CD4-positive, alpha-beta T cell treated with Interleukin-10 for 1 hour (primary cell): ENCODE measurements at places on chromosomes 2 and 18.

DNA sequence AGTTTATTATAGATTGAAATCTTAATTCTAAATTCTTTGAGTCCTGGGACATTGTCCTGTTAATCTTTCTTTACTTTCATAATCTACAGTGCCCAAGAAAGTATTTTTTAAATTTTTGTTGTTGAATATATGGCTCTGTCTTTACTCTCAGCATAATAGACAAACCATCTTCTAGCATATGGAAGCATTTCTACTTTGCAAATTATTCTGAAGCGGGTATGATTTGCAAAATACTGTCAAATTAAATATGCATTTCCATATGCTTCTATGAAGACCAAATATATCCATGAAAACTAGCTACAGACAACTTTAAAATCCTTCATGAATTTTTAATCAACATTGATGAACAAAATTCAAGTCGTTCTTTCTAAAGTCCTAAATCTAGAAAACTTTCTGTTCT is 117.2 kb downstream of the KYNU start:
- no peak for DNase-seq

GRCh38 chr18:58208207-58208932 is 164.3 kb downstream of the NEDD4L start:
- DNase-seq = no peak

DNA sequence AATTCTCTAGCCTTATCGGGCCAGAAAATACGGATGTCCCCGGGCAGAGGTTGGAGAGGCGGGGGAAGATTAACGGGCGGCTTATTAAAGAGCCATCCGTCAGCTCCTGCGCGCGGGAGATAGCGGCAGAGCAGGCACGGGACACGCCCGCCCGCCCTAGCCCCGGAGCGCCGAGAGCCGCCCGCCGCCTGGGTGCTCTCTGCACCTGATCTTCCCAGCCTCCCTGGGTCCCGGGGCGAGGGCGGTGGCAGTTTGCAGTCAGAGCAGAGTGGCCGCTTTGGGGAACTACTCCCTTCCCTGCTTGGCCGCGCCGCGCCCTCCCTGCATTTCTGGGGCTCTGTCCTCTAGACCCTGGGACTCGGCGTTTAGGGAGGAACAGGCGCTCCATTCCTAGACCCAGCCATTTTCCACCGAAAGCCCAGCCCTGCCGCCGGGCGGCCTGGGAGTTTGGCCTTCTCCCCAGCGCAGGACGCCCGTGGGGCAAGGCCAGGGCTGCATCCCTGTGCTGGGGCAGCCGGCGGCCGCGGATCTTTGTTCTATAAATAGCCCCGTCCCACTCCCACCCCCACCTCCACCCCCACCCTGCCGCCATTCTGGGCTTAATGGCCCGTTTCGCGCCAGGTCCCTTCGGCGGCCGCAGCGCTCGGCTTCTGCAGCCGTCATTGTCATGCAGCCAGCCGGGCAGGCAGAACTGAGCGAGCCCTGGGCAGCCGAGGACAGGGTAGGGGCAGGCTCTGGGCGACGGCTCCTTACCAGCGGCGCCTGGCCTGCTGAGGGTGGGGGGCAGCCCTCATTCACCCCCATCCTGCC is 6.6 kb downstream of the GAD1 start:
- no peak for DNase-seq

DNA sequence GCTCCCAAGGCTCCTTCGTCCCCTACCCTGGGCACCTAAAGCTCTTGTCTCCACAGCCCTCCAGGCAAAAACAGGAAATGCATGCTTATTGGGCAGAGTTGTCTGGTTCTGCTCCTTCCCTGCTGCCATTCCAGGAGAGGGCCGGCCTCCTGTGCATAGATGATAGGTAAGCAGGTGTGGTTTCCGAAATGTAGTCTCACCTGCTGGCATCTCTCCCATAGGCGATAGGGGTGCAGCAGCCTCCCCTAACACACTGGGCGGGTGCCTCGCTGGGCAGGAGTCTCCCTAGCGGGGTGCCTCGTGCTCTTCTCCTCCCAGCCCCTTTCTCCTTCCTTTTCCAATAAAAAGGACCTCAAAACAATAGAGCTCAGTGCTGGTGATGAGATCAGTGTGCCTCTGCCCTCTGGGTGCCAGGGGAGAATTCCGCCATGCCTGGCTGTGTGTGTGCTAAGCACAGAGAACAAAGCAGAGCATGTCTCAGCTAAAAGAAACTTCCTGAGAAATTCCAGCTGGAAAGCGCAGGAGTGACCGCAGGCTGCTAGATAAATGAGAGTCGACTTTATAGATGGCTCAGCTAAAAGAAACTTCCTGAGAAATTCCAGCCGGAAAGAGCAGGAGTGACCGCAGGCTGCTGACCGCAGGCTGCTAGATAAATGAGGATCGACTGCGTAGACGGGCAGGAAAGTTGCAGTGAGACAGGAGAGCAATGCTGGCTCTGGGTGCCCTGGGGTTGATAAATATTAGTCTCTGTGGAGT is 11.3 kb upstream of the PXDN start:
- DNase-seq = no peak

DNA sequence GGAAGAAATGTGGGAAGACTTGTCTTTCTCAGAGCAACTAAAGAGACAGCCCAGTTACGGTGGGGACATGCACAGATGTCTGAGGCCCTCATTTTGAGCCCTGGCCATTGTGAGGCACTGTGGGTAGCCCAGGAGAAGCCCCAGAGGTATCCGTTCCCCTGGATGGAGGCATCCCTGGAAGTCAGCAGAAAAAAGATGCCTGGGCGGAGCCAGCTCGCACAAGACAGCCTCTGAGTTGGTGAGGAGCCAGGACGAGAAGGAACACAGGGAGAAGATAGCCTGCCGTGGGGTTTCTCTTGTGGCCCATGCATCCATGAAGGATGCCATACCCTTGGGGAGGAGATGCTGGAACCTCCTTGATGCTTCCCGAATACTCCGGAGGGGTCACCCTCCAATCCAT is 56.9 kb upstream of the SEMA4C start:
- DNase-seq = no peak

GRCh38 chr2:28648671-28649395 is 102.8 kb upstream of the PPP1CB start:
- DNase-seq = no peak

GRCh38 chr2:124081154-124081716 is 56.1 kb downstream of the CNTNAP5 start:
- no peak for DNase-seq

DNA sequence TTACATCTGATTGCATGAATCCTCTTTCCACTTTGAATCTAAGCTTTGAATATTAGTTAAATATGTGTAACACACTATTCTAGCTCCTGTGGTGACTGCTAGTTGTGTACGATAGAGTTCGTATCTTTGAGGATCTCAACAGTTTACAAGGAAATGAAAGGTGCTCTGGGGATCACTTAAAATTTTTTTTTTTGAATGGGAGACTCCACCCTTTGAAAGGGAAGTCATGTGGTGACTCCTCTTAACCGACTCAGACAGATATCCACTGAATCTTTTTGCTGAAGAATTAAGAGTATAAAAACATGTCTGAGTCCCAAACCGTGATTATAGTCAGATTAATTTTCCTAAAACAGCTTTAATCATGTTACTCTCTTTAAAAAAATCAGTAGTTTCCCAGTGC is 4.0 kb downstream of the CLIP4 start:
- DNase-seq = peak; percentile 25

DNA sequence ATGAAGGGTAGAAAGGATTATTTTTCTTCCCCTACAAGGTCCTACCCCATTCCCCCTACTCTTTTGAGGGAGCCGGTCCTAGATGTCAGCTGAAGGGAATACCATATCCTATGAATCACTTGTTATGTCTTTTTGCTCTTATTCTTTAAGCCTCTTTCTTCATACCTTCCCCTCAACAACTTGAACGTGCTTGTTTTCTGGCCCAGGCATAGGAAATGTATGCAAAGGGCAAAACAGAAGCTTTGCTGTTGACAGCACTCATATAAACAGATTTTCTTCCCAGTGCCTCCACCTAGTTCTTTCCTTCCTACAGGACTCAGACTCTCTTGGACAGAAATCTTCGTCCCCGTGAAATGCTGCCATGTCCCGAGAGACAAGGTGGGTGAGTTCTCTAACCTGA is 64.6 kb downstream of the TMEM17 start:
- no peak for DNase-seq

DNA sequence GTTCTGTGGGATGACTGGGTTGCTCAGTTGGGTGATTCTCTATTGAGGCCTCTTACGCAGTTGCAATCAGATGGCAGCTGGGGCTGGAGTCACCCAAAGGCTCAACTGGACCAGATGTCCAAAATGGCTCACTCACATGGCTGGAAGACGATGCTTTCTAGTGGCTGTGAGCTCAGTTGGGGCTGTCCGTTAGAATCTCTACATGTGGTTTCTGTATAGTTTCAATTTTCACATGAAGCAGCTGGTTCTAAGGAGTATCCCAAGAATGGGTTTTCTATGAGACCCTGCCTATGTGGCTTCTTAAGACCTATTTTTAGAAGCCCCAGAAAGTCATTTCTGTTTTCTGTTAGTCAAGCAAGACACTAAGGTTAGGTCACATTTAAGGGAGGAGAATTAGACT is 4.4 kb downstream of the XRCC5 start:
- no peak for DNase-seq

DNA sequence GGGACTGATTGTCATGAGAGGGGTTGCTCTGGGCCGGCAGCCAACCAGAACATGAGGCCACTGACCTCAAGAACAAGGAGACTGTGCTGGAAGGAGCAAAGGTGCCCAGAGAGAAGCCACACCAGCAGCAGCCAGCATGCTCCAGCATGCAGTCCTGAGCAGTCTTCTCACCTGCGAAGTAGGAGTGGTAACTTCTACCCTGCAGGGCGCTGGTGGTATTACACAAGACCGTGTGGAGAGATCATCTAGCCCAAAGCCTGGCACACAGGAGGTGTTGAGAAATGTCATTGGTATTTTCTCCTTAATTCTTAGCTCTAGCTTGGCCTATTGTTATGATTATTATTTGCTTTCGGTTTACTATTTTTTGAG is 132.7 kb downstream of the TSN start:
- DNase-seq = no peak

GRCh38 chr2:190420801-190421200 is 12.6 kb downstream of the MFSD6 start:
- DNase-seq = no peak

- no peak for DNase-seq
Observed at GRCh38 chr2:82412021-82412420, 2047.1 kb downstream of the SUCLG1 start.

DNA sequence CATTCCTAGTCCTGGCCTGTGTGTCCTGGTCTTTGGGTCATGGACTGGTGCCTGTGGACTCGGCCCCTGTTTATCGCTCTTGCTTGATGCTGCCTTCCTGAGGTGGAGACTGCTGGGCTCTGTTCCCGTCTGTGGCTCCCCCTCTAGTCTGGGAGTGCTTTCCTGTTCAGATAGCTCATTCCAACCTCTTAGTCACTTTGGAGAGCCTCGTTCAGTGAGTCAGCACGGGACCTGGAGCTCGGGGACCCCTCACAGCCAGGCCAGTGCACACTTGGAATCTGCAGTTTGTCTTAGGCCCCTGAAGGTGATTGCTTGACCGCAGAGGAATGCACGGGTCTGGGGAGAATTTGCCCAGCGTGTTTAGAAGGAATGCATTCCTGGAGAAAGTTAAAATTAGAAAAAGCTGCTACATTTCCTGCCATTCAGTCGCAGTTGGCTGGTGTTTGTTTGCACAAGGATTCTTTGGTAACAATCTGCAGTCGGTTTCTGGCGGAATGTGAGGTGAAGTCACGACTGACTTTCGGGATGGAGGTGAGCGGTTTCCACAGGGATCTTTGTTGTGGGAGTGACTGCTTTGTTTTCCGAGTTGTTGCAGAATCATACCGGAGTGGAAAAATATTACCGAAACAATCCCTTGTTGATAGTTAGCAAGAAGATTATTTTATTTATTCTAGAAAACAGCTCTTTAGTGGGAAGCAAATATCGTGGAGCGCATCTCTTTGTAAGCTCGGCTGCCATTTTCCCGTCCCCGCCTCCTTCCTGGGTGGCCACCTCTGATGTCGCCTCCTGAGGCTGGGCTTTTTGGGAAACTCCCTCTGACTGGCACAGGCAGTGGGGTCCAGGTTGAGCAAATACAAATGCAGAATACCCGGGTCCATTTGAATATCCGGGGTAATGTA is 29.6 kb downstream of the SH3BP4 start:
- DNase-seq = no peak

- no peak for DNase-seq
Observed at GRCh38 chr2:5519286-5519685, 172.9 kb upstream of the SOX11 start.

- no peak for DNase-seq
Observed at GRCh38 chr18:59426855-59427254, 67.8 kb upstream of the LMAN1 start.

- DNase-seq = no peak
Observed at GRCh38 chr18:24078391-24078790, 60.5 kb upstream of the CABYR start.

GRCh38 chr2:14903709-14904374 is 271.3 kb downstream of the LRATD1 start:
- DNase-seq = peak; percentile 30

DNA sequence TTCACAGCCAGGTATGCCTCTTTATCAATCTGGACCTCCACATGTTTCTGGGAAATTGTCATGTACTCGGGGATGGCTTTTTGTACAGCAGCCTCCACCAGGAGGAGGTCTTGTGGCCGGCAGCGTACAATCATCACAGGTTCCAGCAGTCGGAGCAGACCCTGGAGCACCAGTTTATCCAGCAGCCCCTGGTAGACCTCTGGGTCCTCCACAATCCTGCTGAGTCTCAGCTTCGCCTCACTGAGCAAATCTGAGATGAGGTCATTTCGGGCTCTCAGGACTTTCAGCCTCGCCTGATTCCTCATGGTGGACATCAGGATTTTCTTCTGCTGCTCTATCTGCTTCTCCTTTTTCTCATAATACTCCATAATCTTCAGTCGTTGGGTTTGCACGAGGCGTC is 32.8 kb downstream of the TMEM247 start:
- no peak for DNase-seq

- DNase-seq = no peak
Observed at GRCh38 chr2:145043399-145043834, 523.5 kb upstream of the ZEB2 start.

GRCh38 chr2:223538920-223539440 is 63.2 kb downstream of the SCG2 start:
- DNase-seq = no peak

GRCh38 chr2:150695451-150696135 is 208.1 kb upstream of the RND3 start:
- no peak for DNase-seq

DNA sequence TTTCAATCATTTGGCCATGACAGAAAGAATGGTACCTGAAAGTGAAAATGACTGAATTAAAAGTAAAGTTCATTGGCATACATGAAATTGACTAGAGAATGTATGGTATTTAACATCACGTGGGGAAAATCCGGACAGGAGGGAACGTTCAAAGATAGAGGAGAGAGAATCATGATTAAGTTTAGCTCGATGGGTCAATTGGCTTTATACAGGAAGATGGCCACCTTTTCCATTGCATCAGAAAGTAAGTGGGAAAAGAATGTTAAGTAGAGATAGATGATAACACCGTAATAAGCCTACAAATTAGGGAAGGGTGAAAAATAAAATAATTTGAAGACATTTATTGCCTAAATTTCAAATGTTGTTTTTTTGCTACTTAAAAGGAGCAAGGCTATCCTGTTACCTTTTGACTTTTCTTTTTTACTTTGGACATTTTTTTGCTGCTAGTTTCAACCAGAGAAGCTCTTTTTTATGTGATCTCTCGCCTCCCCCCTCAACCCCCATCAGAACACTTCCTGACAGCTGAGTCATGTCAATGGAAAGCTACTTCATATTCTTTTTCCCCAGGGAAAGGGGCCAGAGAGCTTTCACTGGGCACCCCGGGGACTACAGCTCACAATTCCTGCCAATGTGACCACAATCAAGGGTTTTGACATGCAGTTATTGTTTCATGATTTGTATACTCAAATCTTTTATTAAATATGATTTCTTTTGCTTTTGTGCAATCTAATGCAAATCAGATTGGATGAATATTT is 767 bp upstream of the CCDC102B start:
- DNase-seq = no peak

GRCh38 chr2:27016801-27017325 is 15.9 kb upstream of the TMEM214 start:
- peak; percentile 38 for DNase-seq
